ENCODE measurements at places on chromosomes 2 and 18.

DNA sequence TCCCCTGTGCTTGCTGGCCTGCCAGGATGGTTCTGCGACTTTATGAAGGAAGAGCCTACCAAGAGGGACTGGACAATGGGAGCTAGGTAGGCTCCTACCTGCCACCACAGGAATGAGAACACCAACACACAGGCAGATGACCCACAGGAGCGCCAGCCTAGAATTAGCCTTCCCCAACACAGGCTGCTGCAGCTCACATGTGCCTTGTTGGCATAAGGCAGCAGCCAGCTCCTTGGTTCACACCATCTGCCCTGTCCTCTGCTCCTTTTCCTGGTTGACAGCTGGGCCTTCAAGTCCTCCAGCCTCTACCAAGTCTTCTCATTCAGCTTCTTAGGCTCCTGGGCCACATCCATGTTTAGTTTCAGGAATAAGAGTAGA is 705.4 kb upstream of the RAB6C start:
- DNase-seq = no peak

DNA sequence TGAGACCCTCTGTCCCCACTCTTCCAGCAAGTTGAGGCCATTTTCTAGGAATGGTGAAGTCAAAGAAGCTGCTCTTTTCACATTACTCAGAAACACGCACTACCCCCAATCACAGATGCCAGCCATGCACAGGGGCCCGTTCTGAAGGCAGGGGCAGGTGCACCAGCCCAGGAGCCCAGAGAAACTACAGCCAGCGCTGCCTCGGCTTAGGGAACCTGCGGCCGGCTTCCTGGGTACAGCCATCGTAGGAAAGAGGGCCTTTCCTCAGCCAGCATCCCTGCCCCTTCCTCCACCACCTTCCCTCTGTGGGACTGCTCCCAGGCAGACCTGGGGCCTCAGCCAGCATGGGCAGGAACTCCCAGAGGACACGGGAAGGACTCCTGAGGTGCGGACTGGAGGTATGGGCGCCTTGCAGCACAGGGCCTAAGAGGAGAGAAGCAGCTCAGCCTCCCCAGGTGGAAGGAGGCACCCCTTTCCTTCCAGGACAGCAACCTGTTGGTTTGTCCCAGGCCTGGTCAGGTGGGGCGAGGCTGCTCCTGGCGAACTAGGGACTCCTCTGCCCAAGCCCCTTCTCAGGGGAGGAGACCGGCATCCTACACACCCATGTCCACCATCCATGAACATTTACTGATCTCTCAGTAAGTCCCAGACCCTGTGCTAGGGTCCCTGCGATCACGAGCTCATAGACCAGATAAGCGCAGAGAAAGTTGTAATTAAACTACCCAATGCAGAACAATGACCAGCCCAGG is 99.0 kb upstream of the ID2 start:
- DNase-seq = no peak

- no peak for DNase-seq
These were observed 154.3 kb downstream of the SEPTIN10 start for GRCh38 chr2:109459485-109459884.

DNA sequence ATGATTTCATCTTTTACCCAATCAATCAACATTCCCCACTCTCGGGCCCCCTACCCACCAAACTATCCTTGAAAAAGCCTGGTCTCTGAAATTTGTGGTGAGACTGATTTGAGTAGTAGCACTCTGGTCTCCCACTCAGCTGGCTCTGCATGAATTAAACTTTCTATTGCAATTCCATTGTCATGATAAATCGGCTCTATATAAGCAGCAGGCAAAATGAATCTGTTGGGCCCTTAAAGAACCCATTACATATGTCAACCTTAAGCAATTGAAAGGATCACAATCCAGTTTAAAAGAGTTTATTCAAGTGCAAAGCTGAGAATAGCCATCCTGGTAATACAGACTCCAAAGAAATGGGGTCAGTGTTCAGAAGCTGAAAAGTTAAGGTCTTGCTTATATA is 68.2 kb downstream of the NEURL3 start:
- no peak for DNase-seq

DNA sequence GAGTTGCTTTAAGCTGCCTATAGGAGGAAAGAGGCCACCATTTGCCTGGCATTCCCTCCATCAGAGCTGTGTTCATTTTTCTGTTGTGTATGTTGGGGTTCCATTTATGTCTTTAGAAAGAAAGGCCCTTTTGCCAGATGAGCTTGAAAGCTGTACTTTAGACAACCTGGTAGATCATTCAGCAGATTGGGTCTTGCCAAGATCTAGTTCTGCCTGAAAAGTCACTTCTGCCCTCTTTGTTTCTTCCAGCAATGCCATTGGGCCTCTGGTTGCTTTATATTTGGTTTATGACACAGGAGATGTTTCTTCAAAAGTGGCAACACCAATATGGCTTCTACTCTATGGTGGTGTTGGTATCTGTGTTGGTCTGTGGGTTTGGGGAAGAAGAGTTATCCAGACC is 14.4 kb downstream of the SLC20A1 start:
- DNase-seq = no peak

GRCh38 chr2:168691221-168691620 is 111.2 kb upstream of the NOSTRIN start:
- DNase-seq = no peak

- DNase-seq = no peak
These were observed 97.1 kb downstream of the INHBB start for GRCh38 chr2:120442923-120443571.

DNA sequence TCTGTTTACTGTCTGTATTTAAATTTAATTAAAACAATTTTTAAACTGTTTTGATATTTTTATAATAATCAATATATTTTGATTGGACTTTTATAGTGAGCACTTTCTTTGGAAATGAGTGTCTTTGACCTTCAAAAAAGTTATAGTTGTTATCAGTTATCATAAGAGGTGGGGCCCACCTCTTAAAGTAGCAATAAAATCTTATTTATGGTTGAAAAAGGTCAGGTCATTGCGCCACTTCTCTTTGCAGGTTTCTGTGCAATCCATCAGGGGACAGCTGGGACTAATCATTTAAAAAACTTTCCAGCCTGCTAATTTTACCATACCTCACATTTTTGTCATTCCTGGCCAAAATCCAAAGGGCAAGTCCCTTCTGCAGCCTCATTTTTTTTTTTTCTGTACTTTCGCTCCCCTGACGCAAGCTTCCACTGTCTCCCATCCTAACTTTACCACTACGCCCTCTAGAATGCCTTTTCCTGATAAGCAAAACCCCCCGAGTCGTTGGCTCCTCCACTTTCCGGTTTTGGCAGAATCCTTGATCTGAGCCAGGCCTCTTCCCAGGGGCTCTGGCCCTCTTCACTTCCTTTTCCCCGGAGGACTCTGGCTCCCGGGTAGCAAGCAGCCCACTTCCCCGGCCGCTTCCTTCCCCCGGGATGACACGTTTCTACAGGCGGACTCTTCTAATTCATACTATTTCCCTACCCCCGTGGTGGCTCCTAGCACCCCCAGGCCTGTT is 1.1 kb upstream of the SEH1L start:
- DNase-seq = no peak

DNA sequence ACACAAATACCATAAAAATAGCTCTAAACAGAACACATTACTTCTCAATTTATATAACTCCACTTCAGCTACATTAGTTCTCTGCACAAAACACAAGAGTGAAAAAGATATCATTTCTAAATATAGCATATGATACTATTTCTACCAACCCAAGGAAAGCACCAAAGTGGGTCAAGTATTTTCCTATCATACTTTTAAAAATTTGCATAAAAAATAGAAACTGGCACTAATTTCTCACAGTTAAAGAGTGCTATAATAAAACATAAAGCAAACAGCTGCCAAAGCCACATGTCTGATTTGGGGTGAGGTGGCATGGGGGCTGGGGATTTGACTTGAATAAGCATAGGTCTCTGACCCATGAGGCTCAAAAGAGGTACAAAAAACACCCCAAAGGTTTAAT is 61.5 kb downstream of the BARD1 start:
- no peak for DNase-seq

DNA sequence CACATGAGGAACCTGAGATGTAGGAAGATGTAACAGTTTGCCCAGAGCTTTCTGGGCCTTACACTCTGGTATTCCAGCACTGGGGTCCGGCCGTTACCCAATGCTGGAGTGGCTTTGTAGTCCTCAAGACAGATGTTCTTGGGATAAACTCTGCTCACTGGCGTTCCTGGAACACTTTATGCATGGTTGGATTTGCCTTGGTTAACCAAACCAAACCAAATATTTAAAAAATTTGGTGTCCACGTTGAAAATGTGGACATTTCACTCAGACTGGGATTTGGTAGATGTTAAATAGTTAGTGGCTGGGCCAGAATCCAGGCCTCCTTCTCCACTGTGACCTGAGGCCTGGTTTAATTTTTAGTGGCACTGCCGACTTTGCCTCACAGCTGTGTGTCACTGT is 81.5 kb downstream of the ACOXL start:
- no peak for DNase-seq

DNA sequence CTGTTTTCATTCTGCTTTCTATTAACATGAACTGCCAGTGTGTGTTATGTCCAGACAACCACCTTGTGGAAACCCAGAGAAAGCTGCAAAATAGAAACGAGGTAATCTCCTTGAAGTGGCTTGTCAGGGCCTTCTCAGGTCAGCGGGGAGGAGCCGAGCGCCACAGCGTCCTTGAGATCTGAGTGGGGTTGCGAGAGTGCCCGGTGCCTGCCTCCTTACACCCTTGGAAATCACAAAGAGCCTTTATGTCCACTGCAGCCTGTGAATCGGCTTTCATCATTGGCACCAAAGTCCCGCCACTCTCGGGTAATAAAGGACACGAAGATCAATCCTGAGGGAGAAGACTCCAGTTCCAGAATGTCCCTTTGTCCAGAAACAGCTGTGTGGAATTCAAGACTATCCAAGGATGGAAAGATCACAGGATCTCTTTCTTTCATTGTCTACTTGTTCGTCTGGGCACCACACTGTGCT is 135.2 kb downstream of the HRH4 start:
- DNase-seq = no peak

- no peak for DNase-seq
These were observed 792.7 kb downstream of the METTL4 start for GRCh38 chr18:1778496-1779178.

DNA sequence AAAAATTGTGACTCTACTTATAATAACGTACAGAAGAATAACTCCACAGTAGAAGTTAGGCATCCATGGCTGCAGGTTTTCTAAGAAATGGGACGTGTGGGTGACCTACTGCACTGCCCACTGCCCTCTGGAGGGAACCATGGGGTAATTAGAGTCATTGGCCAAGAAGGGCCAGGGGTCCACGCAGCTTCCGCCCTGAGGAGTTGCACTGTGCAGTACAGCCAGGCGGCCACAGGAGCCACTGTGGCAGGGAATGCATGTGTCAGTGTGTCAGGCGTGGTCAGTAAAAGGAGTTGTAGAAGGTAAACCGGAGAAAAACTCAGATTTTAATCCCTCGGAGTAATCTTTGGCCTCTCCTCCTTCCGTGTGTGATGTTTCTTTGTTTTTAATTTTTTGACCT is 24.8 kb downstream of the NCK2 start:
- no peak for DNase-seq

DNA sequence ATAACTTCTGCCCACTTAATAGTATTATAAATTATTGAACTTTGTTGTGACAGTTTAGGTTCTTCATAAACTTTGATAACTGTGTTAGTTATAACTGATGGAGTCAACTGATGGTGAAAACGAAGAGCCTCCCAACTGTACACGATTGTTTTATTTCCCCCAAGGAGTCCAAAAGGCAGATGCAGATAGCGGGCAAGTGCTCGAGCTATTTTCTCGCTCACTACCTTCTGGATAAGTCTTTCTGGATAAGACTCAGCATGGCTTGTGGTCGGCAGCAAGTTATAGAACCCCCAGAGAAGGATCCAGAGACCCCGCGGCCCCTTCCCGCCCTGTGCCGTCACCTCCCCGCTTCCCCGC is 517 bp downstream of the GCFC2 start:
- no peak for DNase-seq

DNA sequence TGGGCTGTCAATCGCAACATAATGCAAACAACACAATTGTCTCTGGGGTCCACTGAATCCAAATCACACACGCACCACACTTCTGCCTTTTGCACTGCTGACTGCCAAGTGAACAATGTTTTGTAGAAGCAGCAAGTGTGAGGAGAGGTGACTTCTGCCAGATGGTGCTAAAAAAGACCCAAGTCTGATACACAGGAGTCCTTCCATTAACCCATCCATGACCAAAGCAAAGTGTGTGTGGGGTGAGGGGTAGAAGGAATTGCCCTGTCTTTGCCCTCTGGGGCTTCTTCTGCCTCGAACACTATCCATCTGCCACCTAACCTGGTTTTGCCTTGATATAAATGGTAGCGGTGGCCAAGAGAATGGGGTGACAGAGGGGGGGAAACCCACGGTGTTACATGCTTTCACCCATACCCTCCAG is 50.0 kb downstream of the C2orf42 start:
- DNase-seq = no peak

- DNase-seq = no peak
These were observed 101.5 kb downstream of the NCOA1 start for GRCh38 chr2:24592441-24593100.

GRCh38 chr2:5798084-5798483 is 105.9 kb downstream of the SOX11 start:
- no peak for DNase-seq

GRCh38 chr18:23857756-23858155 is 156.8 kb upstream of the TTC39C start:
- no peak for DNase-seq

- no peak for DNase-seq
These were observed 234.5 kb downstream of the PAX3 start for GRCh38 chr2:222064286-222064685.

GRCh38 chr2:143489145-143489544 is 359.9 kb downstream of the ARHGAP15 start:
- DNase-seq = no peak

- no peak for DNase-seq
These were observed 15.1 kb downstream of the ADNP2 start for GRCh38 chr18:80124131-80124530.

DNA sequence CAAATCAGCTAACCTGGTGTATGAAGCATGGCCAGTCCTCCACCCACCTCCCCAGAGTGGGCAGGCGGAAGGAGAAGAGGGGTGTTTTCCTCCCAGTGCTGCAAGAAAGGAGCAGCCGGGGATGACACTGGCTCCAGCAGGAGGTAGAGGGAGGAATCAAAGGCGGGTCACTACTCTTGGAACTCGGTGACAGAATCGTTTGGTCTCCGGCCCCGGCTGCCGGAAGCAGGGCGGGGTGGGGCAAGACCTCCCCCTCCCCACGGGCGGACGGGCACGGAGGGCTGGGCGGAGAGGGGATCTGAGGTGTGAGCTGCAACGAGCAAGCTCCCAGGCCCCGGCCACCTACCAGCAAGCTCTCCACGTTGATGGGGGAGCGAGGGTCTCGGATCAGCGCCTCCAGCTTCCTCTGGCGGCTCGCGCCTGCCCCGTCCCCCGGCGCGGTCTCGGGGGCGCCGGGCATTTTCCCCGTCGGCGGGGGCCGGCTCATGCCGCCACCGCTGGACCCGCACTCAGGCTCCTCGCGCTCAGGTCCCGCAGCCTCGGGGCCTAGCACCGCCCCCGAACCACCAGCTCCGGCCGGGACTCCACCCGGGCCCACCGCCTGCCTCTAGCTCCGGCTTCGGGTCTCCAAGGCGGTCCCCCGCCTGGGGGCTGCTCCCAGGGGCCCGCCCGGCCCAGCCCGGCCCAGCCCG is 640 bp downstream of the ROCK2 start:
- peak; percentile 19 for DNase-seq

GRCh38 chr2:147631294-147631693 is 213.5 kb upstream of the ACVR2A start:
- no peak for DNase-seq

All from CD4-positive, alpha-beta T cell treated with Interleukin-15 for 4 hours (primary cell).